ENCODE measurements at places on chromosomes 16 and 17.
A peak's percentile ranks its signal among the peaks of the same experiment; 100 is the strongest.

DNA sequence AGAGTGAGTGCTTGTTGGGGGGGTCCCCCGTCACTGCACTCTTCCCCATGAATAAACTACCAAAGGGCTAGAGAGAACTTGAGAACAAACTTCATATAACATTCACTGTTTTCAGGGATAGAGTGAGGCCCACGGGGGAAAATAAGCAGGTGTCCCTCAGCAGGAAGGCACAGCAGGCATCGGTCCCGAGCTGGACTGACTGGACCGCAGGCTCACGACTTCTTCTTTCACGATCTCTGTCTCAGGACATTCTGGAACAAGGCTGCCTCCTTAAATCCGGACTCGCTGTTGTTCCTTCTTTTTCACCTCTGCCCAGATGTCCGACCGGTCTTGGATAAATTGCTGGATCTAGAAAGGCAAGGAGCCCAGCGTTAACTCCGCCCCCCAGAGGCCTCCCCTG, 14.8 kb downstream of the CCDC42 start:
- DNase-seq = no peak

GRCh38 chr16:22373662-22374310, 633 bp downstream of the CDR2 start:
- peak; percentile 34 for DNase-seq

DNA sequence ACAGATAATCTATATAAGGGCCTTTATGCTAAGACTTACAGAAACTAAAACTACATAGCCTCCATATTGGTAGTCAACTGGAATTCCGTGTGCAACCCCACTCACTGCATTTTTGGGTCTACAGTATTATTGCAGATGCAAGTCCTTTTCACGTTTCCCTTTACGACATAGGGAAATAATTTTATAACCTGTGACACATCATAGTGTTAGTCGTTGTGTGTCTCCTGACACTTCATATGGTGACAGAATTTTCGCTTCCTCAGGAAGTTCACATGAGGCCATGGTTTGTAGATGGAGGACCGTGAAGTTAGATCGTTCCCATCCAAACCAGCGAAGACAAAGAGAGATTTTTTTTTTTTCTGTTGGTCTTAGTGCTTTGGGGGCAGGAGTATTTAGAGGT, 15.7 kb upstream of the MRC2 start:
- DNase-seq = no peak

GRCh38 chr17:50239937-50240336, 34.3 kb upstream of the TMEM92 start:
- no peak for DNase-seq

DNA sequence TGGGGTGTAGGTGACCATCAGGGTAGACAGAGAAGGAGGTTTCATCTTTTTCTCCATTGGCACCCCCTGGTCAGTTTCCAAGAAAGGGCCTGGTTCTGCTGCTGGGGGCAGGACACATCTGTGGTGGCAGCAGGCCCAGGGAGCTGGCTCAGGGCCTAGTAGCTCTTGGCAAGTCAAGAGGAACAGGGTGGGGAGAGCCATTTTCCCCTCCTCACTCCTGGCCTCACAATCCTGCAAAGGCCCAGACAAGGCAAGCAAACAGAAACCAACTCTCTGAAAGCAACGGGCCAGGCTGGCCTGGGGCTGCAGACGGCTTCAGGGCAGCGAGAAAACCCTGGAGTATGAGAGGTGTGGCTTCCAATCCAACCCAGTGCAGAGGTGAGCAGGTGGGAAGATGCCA, 192.9 kb upstream of the DYNLRB2 start:
- peak; percentile 7 for DNase-seq

- no peak for DNase-seq
These were observed 73.1 kb upstream of the CDC42EP4 start for GRCh38 chr17:73384926-73385325.

All from caudate nucleus (tissue), 63 donors.